A549 treated with DMSO at 1 μM for 4 hours (cell line): ENCODE measurements at places on chromosomes 6 and 20. TPM values are rescaled to one million over a fixed set of nuclear protein-coding genes. Genes with fewer than 3 reads are reported as not detected.

RAET1L gene
- 0.18 to 0.58 TPM (median 0.36 TPM) in 5 replicates for total RNA-seq

RSPO4 gene
- not detected in 5 replicates for total RNA-seq

SF3B5 gene
- total RNA-seq, result 199 to 225 TPM (median 207 TPM) in 5 replicates

SCRT2 gene
- not detected in 5 replicates for total RNA-seq

CRIP3 gene
- 0.45 to 0.83 TPM (median 0.58 TPM) in 5 replicates for total RNA-seq

TFAP2B gene
- total RNA-seq, result not detected in 5 replicates

TPX2 gene
- total RNA-seq, result 98.8 to 113 TPM (median 111 TPM) in 5 replicates

CD109 gene
- 23.1 to 42.9 TPM (median 32.3 TPM) in 5 replicates for total RNA-seq

HNF4A gene
- total RNA-seq, result 14.3 to 16.7 TPM (median 15.4 TPM) in 5 replicates

TRIM26 gene
- total RNA-seq, result 25.9 to 31.2 TPM (median 26.5 TPM) in 5 replicates

OLIG3 gene
- not detected in 5 replicates for total RNA-seq

SUMO4 gene
- 0.09 TPM in 1 of 5 replicates, not detected in the others for total RNA-seq

ACTL10 gene
- 0.05 TPM in 1 of 5 replicates, not detected in the others for total RNA-seq

UBD gene
- 0.40 to 0.96 TPM (median 0.87 TPM) in 5 replicates for total RNA-seq

VPS52 gene
- total RNA-seq, result 15.2 to 19.0 TPM (median 18.3 TPM) in 5 replicates

SLC13A3 gene
- total RNA-seq, result 0.12 TPM in 1 of 5 replicates, not detected in the others

DNPH1 gene
- total RNA-seq, result 74.5 to 96.8 TPM (median 85.9 TPM) in 5 replicates

STMND1 gene
- not detected in 5 replicates for total RNA-seq

FLRT3 gene
- 1.5 to 2.5 TPM (median 1.9 TPM) in 5 replicates for total RNA-seq

KCNQ2 gene
- total RNA-seq, result 0.47 to 0.86 TPM (median 0.75 TPM) in 5 replicates

LBP gene
- 0.79 to 1.5 TPM (median 1.3 TPM) in 5 replicates for total RNA-seq

LEMD2 gene
- 42.2 to 46.7 TPM (median 44.2 TPM) in 5 replicates for total RNA-seq

NKAIN2 gene
- total RNA-seq, result not detected in 5 replicates

CHRNA4 gene
- total RNA-seq, result 0.19 to 2.1 TPM (median 0.29 TPM) in 5 replicates

NEDD9 gene
- total RNA-seq, result 31.3 to 43.6 TPM (median 38.0 TPM) in 5 replicates

NTSR1 gene
- 0.10 to 0.33 TPM (median 0.20 TPM) in 5 replicates for total RNA-seq

EPHA7 gene
- total RNA-seq, result 0.04 to 0.16 TPM (median 0.11 TPM) in 5 replicates

RAET1E gene
- total RNA-seq, result 2.2 to 3.4 TPM (median 2.9 TPM) in 5 replicates

TBX18 gene
- total RNA-seq, result 13.2 to 21.9 TPM (median 19.0 TPM) in 5 replicates

FUT9 gene
- not detected in 5 replicates for total RNA-seq

DNMT3B gene
- total RNA-seq, result 3.8 to 5.3 TPM (median 5.1 TPM) in 5 replicates

PIM1 gene
- total RNA-seq, result 13.8 to 23.7 TPM (median 22.9 TPM) in 5 replicates

GPX5 gene
- not detected in 5 replicates for total RNA-seq

TUBB2A gene
- total RNA-seq, result 72.7 to 86.8 TPM (median 76.4 TPM) in 5 replicates

BEND3 gene
- total RNA-seq, result 4.1 to 4.6 TPM (median 4.4 TPM) in 5 replicates

RING1 gene
- total RNA-seq, result 20.4 to 27.4 TPM (median 26.6 TPM) in 5 replicates

PRR18 gene
- 0.07 to 0.33 TPM (median 0.07 TPM) in 5 replicates for total RNA-seq

DUSP15 gene
- 0.61 to 1.5 TPM (median 0.91 TPM) in 5 replicates for total RNA-seq

C20orf144 gene
- total RNA-seq, result 0.05 to 0.15 TPM (median 0.10 TPM) in 3 of 5 replicates, not detected in the others

APOM gene
- total RNA-seq, result 2.8 to 3.8 TPM (median 3.2 TPM) in 5 replicates

ABHD16B gene
- 0.05 TPM in 1 of 5 replicates, not detected in the others for total RNA-seq

CBLN4 gene
- total RNA-seq, result not detected in 5 replicates

XKR7 gene
- total RNA-seq, result 0.01 to 0.04 TPM (median 0.02 TPM) in 5 replicates

RNF144B gene
- 0.24 to 0.88 TPM (median 0.52 TPM) in 5 replicates for total RNA-seq

POPDC3 gene
- 27.8 to 31.2 TPM (median 30.3 TPM) in 5 replicates for total RNA-seq

POU5F1 gene
- total RNA-seq, result 2.5 to 4.6 TPM (median 3.8 TPM) in 5 replicates

OR2J2 gene
- not detected in 5 replicates for total RNA-seq

MACROD2 gene
- total RNA-seq, result 0.44 to 1.6 TPM (median 0.68 TPM) in 5 replicates
